ENCODE measurements at places on chromosomes 12 and 14. TPM values are rescaled to one million over a fixed set of nuclear protein-coding genes. Genes with fewer than 3 reads are reported as not detected.

Gene ANKS1B
- total RNA-seq, result 0.86 TPM

Gene SLC39A2
- total RNA-seq, result 0.14 TPM

Gene OTOGL
- total RNA-seq, result 0.14 TPM

Gene KDM5A
- 54.1 TPM for total RNA-seq

Gene SNX6
- total RNA-seq, result 165 TPM

Gene PXMP2
- total RNA-seq, result 11.0 TPM

Gene MARS1
- 174 TPM for total RNA-seq

Gene RNASE7
- not detected for total RNA-seq

Gene DPF3
- total RNA-seq, result 19.9 TPM

Gene AICDA
- total RNA-seq, result not detected

Gene PEBP1
- 99.1 TPM for total RNA-seq

Gene GDF3
- total RNA-seq, result not detected

Gene CISTR
- total RNA-seq, result not detected

Measured in placental pericyte (primary cell).